Activated CD4-positive, CD25-positive, alpha-beta regulatory T cell (primary cell): ENCODE measurements at places on chromosomes 2 and 18.

- no peak for DNase-seq
Measured at GRCh38 chr2:96397756-96398530, 62.4 kb downstream of the NCAPH start.

DNA sequence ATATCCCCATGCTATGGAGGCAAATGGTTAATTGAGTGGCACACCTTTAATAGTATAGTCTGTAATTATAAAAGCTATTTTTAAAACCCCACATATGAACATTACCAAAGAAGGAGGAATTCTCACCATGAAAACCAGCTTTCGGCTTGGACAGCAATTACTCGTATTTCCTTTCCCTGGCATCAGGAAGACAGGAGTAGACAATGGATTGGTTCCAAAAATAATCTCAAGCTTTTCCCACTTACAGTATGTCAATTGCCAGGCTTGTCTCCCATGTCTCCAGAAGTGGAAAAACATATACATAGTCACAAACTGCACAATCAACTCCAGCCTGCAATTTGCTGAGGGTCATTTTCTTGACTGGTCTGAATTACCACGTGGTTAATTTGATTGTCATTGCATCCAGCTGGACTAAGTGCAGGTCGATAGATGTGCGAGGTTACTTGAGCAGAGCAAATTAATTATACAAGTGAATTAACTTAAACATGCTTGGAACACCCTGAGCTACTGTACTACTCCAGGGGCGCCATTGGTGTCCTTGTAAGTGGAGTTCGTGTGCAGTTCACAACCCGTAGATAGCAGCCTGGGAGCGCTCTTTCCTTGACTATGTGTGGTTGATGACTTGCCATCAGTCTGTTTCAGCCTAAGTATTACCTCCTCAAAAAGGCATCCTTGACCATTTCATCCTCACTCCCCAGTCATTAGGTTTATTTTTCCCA lies 124.3 kb upstream of the PELI1 start:
- no peak for DNase-seq

DNA sequence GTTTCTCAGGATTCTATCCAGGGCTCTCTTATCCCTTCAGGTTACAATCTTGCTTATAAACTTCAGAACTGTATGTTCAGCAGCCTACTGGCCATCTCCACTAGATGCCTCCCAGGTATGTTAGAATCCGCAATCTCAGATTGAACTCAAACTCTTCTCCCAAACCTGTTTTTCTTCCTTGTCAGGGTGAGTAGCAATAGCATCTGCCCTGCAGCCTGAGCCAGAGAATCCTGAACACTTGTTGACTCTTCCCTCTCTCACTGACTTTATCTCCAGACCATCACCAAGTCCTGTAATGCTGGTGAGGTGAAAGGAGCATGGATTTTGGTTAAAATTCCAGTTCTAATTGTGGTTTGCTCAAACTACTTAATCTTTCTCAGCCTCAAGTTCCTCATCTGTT lies 82.6 kb upstream of the ALPP start:
- no peak for DNase-seq

DNA sequence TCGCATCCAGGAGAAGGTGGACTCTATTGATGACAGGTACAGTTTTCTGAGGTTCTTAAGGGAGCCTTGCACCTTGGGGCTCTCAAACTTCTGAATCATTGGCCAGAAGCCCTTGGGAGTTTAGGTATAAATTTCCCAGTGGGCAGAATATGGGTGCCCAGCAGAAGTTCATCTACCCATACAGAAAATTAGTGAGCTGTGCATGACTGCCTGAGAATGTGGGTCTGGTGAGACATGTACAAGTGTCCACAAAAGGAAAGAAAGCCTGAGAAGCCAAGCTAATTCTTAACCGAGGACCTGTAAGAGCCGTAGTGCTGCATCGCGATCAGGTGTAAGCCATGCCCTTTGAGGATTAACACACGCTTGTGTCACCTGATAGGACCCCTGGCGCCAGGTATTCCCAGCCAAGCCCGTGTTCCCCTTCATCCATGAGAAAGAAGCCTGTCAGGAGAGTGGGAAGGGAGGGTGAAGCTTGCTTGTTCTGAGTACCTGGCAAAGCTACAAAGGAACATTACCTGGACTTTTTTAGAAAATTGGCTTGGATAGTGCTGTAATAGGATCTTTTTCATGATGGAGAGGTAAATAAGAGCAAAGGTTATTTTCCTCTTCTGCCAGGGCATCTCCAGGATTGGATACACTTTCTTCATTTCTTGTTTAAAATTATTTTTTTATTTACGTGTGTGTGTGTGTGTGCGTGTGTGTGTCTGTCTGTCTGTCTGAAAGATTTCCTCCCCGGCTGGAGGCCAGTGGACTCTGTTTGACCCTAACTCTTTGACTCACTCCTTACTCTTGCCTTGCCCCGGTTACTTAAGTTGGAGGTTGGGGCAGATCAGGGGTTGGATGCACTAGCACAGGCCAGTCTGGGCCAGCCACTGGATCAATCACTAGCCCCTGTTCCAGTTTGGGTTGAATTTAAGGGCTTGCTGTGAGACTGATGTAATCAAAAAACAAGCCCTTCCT lies 90.4 kb upstream of the EML6 start:
- DNase-seq = no peak

GRCh38 chr18:76615065-76615733 lies 120.2 kb upstream of the ZNF516 start:
- DNase-seq = no peak

DNA sequence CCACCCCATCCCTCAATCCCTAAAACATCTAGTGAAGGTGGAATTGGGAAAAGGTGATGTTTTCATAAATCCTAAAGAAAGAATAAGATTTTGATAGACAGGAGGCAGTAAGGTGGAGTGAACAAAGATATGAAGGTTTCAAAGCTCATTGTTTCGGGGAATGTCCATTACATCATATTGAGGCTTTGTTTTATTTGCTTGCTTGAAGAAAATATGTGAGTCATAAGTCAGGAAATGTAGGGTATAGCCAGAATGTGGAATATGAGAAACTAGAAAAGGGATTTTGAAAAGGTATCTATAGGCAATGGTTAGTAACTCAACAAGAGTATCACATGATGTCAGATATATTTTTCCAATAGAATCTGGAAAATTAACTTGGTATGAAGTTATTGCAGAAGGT lies 1178.5 kb upstream of the ACVR2A start:
- DNase-seq = no peak

DNA sequence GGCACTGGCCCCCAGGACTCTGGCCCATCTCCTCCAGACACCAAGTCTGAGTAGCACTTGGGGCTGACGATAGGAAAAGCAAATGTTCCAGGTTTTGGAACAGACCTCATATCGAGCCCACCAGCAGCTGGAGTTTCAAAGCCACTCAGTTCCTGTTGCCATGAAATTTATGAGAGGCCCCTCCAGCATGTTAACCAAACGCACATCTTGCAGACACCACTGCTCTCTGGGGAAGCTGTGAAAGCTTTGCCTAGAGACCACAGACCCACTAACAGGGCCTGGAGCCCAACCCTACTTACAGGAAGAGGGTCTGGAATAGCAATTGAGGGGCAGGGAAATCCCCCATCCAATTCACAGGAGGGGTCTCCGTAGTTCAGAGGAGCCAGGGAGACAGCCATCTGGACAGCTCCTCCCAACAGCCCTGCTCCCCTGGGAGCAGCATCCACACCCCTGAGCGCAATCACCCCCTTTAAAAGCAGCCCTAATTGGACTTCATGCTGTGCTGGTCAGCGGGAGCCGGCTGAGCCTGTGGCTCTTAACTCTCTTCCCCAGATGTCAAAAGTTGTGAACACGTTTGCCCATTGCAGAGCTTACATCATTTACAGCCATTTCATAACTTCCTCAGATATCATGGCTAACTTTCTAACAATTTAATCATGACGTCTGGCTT lies 81.3 kb downstream of the TGFA start:
- DNase-seq = no peak

DNA sequence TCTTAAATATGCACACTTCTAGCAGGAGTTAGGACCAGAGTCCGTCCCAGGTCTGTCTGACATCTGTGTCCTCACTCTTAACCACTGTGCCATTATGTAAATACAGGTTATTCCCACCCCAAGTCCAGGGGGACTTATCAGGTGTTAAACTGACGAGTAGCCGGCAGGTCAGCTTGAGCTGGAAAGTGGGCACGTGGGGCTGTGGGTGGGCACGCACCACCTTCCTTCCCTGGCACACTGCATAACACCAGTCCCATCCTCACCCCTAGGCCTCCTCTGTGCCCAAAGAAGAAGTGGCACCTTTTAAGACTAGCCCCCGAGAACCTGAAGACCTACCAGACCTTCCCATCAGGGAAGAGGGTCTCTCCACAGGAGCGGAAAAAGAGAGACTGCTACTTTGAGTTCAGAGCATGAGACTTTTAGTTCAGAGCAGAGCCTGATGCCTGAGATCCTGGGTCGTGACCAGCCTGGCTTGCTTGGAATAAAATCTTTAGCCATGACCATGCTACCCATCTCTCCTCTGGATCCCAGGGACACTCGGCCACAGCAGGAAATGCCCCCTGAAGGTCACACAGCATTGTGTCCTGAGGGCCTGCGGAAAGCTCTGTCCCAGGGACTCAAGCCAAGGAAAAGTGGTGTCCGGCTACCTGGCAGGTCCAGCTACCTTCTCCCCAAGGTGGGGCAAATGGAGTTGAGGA lies 62.0 kb downstream of the CIB4 start:
- DNase-seq = no peak

GRCh38 chr2:60710707-60711106 lies 45.4 kb upstream of the PAPOLG start:
- no peak for DNase-seq

DNA sequence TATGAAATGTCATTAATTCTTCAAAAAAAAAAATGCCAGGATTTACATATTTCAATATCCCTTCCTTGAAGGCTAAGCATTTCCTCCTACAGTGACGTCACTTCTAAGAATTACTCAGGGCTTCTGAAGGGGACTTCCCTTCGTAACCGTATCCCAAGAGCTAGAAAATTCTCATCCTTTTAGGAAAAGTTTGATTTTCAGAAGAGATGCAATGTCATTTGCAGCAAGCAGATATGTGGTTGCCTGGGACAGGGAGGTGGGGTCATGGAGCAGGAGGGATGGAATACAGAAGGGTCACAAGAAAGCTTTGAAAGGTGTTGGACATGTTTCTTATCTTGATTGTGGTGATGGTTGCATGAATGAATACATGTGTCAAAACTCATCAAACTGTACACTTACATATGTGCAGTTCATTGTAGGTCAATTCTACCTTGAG lies 97.0 kb upstream of the ATL2 start:
- no peak for DNase-seq

DNA sequence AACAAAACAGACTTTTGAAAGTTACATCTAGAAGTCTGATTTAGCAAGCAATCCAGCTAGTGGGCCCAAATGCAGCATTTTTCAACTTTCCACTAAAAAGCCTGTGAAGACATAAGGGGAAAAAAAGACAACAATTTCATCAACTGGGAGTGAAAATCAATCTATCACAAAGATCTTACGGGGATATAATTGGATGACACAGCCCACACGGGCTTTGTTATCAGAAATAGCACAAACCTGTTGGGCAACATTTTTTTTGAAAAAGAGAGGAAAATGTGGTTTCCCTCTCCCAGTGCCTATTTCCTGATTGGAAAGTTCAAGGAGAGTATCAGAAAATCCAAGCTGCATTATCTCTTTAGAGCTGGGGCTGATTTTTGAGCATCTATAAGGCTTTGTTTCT lies 132.7 kb downstream of the EVA1A start:
- no peak for DNase-seq

- DNase-seq = no peak
Measured at GRCh38 chr2:129139380-129139779, 820.7 kb upstream of the HS6ST1 start.

DNA sequence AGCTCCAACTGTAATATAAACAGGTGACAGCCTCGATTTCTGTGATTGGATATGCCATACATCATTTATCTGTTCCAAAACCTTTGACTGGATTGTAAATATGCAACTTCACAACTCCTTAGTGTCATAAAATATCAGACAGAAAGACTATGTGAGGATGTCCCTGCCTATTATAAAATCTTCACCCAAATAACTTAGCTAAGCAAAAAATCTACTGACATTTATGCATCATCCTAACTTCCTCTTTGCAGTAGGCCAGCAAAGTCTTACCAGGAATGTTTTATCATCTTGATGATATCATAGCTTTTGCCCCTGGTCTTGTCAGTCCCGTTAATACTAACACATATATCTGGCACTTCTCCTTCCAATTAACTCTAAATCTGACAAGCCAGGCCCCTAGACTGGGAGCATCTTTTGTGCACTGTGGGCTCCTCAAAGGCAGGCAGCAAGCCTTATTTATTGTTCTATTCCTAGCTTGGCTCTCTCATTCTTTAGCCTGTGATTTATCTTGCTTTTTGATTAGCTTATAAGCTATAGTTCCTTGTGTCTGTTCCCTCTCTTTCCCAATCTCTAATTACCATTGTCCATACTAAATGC lies 356.5 kb upstream of the HNMT start:
- DNase-seq = no peak

DNA sequence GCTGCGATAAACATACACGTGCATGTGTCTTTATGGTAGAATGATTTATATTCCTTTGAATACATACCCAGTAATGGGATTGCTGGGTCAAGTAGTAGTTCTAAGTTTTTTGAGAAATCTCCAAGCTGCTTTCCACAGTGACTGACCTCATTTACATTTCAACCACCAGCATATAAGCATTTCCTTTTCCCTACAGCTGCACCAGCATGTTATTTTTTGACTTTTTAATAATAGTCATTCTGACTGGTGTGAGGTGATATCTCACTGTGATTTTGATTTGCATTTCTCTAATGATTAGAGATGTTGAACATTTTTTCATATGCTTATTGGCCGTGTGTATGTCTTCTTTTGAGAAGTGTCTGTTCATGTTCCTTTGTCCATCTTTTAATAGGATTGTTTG lies 22.8 kb downstream of the GALNT1 start:
- DNase-seq = no peak

DNA sequence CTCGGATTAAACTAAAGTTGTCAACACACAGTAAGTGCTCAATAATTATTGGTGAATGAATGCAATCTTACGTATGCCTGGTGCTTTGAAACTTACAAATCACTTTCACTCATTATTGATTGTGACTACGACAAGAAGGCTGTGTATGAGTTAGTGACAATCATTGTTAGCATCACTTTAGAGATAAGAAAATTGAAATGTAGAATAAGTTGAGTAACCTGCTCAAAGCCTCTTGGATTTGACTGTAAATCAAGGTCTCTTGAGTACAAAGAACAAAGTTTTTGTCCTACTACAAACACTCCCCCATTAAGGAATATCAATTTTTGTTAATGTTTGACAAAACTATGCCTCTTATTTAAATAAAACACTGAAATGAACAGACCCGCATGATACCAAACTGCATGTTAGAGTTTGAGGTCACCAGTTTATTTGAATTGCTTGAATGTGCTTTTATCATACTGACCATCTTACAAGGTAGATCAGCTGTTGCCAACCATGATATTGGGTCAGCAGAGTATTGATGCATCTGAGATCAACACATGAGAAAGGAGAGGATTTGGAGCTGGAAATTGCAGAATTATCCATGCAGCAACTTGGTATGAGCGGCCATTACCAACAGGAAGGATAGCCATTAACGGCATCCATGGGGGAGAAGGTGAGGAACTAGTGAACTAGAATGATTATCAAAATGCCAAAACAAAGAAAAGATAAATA lies 142.1 kb downstream of the IRS1 start:
- no peak for DNase-seq
